ENCODE measurements at places on chromosomes 5 and 9.

GRCh38 chr9:75852746-75853145 is 37.7 kb upstream of the PCSK5 start:
- no peak for DNase-seq

- no peak for DNase-seq
Observed at GRCh38 chr5:152568016-152568415, 162.9 kb upstream of the NMUR2 start.

GRCh38 chr5:172336264-172336663 is 52.7 kb upstream of the UBTD2 start:
- DNase-seq = no peak

DNA sequence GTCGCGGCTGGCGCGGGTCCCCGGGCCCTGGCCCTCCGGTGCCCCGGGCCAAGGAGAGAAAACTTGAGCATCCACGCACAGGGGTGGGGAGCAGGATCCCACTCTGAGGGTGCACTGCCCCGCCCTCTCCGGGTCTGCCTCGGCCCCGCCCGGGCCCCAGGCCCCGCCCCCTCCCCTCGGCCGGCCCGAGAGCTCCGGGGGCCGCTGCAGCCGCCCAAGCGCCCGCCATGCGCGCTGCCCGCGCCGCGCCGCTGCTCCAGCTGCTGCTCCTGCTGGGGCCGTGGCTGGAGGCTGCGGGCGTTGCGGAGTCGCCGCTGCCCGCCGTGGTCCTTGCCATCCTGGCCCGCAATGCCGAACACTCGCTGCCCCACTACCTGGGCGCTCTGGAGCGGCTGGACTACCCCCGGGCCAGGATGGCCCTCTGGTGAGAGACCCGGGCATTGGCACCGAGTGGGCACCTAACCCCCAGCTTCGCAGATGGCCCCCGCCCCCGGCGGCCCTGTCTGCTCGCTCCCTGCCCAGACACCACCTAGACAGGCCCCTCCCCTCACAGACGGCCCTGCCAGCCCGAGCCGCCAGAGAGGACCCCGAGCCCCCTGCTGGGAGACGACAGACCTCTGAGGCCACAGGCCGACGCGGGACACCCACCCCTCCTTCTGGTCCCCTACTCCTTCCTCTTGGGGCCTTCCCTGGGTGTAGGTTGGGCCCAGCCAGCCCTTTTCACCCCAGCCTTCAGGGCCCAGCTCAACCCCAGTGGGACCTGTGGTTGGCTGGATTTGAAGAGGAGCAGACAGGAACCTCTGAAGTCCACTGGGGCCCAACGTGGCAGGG is at the start of gene CERCAM:
Gene CERCAM (plus strand): TSS at position 207 of the 831 bp plus-strand sequence. CDS start 21 bp downstream, at position 228.
- no peak for DNase-seq

- no peak for DNase-seq
Observed at GRCh38 chr9:83964973-83965349, 15.1 kb downstream of the HNRNPK start.

- DNase-seq = no peak
Observed at GRCh38 chr5:154038261-154038706, 426 bp downstream of the FAM114A2 start.

DNA sequence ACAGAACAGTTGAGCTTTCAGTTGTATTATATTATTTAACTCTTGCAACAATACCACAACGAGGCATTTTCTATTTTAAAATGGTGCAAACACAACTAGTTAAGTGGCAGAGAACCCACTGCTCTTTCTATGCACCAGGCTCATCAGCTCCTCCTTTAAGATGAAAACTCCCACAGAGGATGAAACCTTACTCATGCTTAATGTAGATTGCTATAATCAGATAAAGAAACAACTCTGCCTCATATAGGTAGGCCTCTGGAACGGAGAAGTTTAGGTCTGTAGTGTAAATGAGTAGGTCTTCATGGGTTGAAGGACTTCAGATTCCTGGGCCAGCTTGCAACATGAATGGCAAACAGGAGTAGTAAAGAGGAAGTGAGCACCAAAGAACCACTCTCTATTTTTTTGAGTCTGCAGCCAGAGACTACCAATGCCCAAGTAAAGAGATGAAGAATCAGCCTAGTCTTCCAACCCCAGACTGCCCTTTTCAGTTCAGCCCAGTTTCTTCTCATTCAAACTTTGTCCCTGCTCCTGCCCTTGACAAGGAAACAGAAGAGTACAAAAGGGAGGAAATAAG is 33.9 kb downstream of the HACD4 start:
- DNase-seq = no peak

DNA sequence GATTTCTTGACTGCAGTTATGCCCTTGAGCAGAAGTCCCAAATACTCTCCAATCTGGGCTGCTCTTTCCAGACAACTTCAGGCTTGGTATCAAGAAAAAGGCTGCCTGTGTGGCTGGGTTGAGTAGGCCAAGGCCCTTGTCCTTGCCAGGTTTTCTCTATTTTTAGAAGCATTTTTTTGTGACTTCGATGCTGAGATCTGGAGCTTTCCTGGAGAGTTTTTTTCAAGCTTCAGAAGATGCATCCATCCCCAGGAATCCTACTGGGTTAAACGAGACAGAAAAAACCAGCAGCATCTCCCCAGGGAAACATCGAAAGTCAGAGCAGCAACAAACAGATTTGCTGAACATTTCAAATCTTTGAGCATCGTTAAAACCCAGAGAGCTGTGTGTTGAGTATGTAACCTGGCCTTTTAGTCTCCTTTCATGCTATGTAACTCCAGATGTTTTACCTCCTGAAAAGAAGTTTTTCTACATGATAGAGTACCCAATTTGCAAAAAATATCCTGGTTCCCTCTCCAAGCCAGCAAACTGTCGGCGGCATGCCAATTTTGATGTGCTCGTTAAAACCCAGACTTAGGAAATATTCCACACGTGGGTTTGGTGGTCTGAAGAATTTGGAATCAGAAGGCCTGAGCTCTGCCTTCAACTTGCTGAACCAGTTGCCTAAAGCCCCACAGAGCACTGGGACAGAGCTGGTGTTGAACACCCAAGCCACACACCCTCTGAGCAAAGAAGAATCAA is 98.1 kb upstream of the ALDH1B1 start:
- DNase-seq = no peak

DNA sequence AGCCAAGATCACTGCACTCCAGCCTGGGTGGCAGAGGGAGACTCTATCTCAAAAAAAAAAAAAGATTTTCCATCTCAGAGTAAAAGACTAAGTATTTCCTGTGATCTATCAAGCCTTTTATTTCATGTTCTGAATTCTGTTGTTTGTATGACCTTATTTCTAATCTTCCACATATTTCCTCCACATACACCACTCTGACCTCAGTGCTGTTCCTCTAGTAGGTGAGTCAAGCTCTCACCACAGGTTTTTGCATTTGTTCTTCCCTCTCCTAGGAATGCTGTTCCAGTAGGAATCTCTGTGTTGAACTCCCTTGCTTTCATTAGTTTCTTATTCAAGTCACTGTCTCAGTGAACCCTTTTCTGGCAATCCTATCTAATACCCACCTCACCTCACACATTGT is 68.1 kb downstream of the INVS start:
- no peak for DNase-seq

DNA sequence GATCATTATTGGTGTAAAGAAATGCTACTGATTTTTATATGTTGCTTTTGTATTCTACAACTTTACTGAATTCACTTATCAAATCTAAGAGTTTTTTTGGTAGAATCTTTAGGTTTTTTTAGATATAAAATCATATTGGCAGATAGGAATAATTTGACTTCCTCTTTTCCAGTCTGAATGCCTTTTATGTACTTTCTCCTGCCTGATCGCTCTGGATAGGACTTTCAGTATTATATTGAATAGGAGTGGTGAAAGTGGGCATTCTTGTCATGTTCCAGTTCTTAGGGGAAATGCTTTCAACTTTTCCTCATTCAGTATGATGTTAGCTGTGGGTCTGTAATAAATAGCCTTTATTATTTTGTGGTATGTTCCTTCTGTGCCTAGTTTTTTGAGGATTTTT is 8.3 kb downstream of the AHRR start:
- DNase-seq = no peak

DNA sequence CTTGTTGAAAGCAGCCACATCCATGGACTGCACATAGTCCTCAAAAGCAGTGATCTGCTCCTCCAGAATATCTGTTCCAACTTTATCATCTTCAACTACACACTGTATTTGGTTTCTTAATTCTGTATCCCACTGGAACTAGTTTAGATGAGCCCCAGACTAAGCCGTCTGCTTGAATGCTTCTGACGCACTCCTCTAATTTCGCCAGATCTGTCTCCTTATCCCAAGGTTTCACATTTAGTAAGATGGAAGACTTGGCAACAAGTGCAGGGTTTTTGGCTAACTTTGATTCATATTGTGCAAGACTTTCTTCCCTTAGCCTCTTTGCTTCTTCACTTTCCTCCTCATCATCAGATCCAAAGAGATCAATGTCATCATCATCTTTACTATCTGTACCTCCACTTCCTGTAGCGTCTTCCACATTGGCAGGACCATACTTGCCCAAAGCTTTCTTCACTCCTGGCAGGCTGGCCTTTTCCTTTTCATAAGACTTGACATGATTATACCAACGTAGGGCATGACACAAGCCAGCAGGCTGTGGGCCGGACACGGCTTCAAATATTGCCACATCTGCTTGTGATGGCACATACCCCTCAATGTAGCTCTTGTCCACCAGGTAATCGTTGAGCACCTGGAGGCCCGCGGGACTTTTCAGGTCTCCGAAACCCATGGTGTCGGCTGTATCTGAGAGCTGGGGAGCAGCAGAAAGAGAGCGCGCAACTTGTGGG is 56.2 kb upstream of the PIK3R1 start:
- DNase-seq = no peak

- no peak for DNase-seq
Observed at GRCh38 chr5:148811756-148812155, 14.7 kb upstream of the ADRB2 start.

DNA sequence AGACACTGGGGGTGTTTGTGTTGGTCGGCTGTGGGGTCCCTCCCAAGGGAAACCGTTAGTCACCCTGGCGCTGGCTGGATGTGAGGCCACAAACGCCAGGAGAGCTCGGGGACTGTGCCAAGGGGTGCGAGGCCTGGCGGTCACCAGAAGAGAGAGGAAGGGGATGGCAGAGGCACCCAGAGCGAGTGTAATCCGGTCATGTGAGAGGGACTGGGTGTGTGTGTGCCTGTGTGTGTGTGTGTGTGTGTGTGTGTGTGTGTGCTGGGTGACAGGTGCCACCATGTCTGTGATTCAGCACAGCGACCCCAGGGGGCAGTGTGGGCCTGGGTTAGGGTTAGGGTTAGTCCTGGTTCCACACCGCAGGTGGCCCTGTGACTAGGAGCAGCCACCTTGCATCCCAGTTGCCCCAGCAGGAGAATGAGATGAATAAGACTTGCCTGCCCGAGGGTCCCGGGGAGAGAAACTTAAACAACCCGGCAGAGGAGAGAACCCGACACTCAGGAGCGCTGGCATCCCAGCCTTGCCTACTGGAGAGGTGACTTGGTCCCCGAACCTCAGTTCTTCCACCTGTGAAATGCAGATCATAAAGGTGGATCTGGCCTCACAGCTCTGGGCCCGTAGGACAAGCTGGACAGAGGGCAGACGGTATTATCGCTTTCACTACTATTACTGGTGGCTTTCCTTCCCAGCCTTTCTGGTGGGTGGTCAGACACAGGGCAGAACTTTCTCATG is 1.4 kb upstream of the ADAMTSL2 start:
- DNase-seq = no peak

GRCh38 chr5:11064763-11065450 is 303.9 kb upstream of the DAP start:
- DNase-seq = no peak

DNA sequence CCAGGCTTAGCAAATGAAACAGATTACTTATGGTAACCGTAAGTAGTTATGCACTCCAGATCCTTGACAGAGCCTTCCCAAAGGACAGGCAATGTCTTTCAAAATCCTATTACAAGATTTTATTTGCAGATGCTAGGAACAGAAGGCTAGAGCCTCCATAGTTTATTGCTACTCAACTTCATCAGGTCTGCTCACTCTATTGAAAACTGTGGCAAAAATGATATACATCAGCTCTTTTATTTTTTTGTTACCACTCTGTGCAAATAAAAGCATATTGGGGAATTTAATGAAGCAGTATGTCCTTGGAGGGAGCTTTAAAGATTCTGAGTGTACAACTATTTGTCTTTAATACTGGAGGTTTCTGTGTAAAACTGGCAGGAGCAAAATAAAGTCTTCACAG is 46.5 kb downstream of the SLC44A1 start:
- no peak for DNase-seq

DNA sequence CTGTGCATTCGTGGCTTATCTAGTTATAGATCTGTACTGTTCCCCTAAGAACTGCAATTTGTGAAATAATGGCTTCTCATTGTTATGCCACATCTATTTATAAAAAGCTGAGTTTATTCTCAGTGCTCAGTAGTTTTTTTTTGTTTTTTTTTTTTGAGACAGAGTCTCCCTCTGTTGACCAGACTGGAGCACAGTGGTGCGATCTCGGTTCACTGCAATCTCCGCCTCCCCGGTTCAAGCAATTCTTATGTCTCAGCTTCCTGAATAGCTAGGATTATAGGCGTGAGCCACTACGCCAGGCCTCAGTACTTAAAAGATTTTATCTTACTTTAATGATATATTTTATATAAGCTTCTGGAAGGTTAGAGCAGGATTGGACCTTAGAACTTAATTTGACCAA is 19.0 kb downstream of the SEC61B start:
- no peak for DNase-seq

GRCh38 chr5:147396070-147396823 is 113.6 kb downstream of the DPYSL3 start:
- no peak for DNase-seq

- DNase-seq = no peak
Observed at GRCh38 chr5:109589986-109590385, 99.7 kb upstream of the MAN2A1 start.

- no peak for DNase-seq
Observed at GRCh38 chr9:3963643-3964369, 336.1 kb downstream of the GLIS3 start.

- peak; percentile 37 for DNase-seq
Observed at GRCh38 chr5:38780945-38781344, 64.9 kb upstream of the OSMR start.

GRCh38 chr5:105970919-105971318 is 1699.8 kb downstream of the EFNA5 start:
- DNase-seq = no peak

GRCh38 chr5:64685866-64686265 is 4.4 kb upstream of the SHISAL2B start:
- no peak for DNase-seq

DNA sequence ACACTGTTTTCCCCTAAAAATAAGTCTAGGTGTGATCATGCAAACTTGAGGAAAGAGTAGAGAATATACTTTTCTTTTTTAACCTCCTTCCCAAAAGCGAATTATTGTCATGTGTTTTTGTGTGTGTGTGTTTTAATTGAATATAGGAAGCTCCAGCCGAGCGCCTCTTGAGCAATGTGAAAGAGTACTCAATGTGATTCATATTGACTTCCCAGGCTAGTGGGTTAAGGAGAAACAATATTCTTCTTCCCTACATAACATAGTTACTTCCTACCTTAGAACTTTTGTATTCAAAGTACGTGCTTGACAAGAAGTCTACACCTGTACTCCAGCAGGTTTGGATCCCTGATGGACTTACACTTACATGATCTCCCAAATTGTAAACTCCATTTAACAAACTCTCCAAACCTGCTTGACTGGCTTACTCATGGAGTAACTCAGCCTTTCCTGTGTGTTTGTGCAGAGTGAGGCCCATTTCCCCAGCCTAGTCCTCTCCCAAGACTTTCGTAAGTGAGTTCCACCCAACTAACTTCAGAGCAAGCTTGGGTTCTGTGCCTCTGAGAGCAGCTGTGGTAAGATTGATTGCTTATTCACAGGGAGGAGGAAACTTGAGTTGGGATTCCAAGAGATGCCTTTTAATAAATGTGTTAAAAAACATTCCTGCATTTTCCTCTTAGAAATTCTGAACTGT is 9.3 kb downstream of the SLC28A3 start:
- peak; percentile 20 for DNase-seq

- DNase-seq = no peak
Observed at GRCh38 chr9:96150324-96151227, 151.4 kb downstream of the HSD17B3 start.

GRCh38 chr5:71891856-71892255 is 172.8 kb downstream of the CARTPT start:
- no peak for DNase-seq
